ENCODE measurements at places on chromosomes 5 and 9.

- no peak for DNase-seq
Observed at GRCh38 chr5:71751422-71751821, 32.3 kb downstream of the CARTPT start.

- no peak for DNase-seq
Observed at GRCh38 chr5:172664681-172665541, 23.8 kb downstream of the NEURL1B start.

GRCh38 chr5:78533356-78533755 lies 115.2 kb downstream of the LHFPL2 start:
- DNase-seq = no peak

DNA sequence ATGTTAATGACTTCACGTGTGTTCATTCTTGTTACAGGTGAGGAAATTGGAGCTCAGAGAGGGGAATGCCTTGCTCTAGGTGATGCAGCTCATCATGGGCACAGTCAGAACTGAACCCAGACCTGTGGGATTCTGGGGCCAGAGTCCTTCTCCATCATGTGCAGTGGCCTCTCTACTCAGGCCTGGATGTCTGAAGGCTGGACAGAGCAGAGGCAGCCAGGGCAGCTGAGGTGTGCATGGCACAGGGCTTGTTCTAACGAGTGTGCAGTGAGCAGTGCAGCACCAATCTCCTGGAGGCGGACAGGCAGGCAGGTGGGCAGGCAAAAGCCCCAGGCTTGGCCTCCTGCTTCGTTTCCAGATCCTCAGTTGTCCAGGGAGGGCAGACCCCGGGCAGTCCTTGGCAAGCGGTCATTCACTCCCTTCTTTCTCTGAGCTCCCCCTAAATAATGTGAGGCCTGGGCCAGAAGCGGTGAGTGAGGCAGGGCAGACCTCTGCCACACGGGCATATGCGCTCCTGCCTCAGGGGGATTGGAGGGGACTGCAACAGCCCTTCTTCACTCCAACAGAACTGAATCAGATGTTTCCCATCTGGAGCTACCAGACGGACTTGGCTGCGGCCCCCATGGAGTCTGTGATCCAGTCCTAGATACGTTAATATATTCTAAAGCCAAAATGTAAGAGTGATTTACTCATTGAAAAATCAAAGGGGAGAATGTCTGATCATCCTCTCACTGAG lies 68.7 kb upstream of the FSTL4 start:
- no peak for DNase-seq

- no peak for DNase-seq
Observed at GRCh38 chr5:132211787-132212186, 15.9 kb downstream of the P4HA2 start.

DNA sequence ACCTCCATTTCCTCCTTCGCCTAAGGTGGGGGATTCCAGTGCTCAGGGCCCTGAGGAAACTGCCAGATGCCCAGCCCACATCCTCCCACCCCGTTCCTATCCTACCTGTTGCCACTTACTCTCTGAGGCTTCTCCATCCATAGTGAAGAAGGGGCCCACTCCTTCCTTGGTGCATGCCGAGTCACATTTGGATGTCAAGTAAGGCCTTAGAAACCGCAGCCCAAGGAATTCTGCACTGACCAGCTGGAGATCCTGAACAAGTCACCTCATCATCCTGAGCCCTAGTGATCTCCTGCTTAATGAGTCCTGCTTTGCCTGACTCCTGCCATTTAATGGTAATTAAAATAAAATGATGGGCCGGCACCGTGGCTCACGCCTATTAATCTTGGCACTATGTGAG lies 6.7 kb upstream of the TNIP1 start:
- DNase-seq = no peak

GRCh38 chr5:146965761-146966659 lies 87.5 kb upstream of the PPP2R2B start:
- peak; percentile 26 for DNase-seq

GRCh38 chr9:72557549-72557948 lies 36.1 kb downstream of the TMC1 start:
- no peak for DNase-seq

DNA sequence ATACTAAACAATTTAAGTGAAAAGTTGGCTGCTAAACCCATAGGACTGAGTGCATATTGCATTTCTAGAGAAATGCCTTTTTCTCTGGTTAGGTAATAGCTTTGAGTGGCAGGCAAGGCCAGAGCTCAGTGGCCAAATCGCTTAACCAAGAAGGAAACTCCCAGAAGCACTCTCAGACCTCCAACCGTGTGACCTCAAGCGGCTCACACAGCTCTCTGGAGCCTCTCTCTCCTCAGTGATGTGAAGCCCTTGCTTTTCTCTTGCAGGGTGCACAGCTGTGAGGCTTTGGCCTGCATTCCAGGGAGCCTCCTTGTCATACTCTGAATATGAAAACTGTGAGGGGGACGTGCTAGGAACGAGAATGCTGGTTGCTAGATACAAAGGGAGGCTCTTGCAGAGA lies 106.7 kb downstream of the INSYN2B start:
- DNase-seq = no peak

- no peak for DNase-seq
Observed at GRCh38 chr9:7932767-7933166, 133.2 kb upstream of the DMAC1 start.

DNA sequence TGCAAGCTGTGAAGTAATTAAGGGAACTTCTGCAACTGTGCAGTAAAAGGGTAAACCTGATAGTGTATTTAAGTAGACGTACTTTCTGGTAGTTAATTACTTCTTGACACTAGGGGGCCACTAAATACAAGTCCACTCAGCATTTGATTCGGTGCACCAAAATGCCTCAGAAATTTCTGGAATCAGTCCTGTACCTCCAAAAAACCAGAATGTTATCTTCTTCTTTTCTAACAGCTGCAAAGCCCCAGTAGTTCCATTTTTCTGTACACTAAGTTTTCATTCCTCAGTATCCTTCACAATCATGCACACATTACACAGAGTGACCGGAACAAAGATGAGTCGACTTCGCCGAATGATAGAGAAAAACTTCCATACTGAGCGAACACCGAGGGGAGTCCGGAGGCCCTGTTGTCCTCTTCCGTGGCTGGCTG lies 484 bp downstream of the GFM2 start:
- no peak for DNase-seq
